ENCODE measurements at places on chromosomes 13 and 19.
A peak's percentile ranks its signal among the peaks of the same experiment; 100 is the strongest.

GRCh38 chr13:58926858-58927257 lies 1236.9 kb downstream of the DIAPH3 start:
- DNase-seq, result no peak

DNA sequence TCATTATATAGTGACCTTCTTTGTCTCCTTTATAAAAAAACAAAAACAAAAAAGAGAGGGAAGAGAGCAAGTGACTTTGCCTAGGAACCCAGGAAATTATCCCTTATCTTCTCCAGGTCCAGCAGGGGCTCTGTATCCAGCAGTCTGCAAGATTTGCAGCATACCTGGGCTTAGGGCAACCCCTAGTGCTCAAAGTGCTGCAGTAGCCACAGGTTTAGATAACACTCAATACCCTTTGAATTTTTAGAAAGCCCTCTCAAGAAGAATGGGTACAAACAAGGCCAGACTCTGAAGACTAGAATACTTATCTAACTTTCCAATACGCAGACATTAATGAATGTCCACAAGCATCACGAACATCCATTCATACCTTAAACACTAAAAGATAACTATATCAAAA lies 43.2 kb downstream of the CCNA1 start:
- DNase-seq, result no peak

- no peak for DNase-seq
Measured at GRCh38 chr13:111792956-111793355, 274.0 kb upstream of the SOX1 start.

GRCh38 chr13:47904241-47904640 lies 96.8 kb downstream of the SUCLA2 start:
- peak; percentile 67 for DNase-seq

DNA sequence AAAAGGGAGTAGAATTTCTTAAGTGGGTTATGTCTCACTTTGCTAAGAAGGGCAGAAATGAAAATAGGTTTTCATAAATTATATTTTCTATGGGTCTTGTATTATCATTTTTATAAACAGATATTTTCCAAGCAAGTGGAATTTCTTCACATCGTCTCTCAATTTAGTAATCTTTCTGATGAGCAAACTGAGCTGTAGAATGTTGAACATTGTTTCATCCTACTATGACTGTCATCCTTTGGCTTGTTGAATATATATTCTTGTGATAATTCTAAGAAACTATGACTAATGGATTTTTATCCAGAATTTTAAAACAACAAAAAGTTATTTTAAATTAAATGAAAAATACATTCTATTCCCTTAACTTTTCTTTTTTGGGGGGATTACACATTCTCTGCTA lies 313.8 kb downstream of the ENOX1 start:
- no peak for DNase-seq

GRCh38 chr13:30435911-30436451 lies 13.7 kb downstream of the UBE2L5 start:
- DNase-seq, result no peak

GRCh38 chr13:46475541-46475991 lies 77.4 kb upstream of the LRCH1 start:
- no peak for DNase-seq

DNA sequence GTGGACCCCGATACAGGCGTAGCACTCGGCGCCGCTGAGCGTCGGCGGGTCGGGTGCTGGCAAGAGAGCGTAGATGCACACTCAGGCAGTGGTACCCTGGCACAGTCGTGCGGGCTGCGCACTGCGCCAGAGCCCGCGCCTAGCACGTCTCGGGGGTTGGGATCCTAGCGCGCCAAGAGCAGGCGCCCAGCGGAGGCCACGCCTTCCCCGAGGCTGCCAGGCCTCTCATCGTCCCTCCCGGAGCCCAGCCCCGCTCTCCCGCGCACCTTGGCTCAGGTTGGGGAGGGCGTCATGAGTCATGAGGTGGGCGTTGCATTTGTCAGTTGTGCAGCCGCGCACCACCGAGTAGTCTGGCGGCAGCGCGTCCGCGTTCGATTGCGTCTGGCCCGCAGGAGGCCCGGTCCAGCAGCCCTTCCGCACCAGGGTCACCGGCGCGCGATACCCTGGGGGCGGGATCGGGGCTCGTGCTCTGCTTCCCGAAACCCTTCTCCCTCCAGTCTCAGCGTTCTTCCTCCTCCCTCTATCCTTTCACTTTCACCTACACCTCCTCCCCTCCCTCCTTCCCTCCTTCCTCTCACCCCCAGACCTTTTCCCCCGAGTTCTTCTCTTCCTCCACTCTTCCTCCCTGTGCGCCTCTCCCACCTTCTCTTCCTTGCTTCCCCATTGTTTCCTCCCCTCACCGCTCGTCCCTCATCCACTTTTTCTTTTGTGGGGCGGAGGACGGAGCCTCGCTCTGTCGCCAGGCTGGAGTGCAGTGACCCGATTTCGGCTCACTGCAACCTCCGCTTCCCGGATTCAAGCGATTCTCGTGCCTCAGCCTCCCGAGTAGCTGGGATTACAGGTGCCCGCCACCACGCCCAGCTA lies 3.5 kb downstream of the LYPD5 start:
- DNase-seq, result no peak

- no peak for DNase-seq
Measured at GRCh38 chr13:35285677-35286076, 190.8 kb downstream of the MAB21L1 start.

DNA sequence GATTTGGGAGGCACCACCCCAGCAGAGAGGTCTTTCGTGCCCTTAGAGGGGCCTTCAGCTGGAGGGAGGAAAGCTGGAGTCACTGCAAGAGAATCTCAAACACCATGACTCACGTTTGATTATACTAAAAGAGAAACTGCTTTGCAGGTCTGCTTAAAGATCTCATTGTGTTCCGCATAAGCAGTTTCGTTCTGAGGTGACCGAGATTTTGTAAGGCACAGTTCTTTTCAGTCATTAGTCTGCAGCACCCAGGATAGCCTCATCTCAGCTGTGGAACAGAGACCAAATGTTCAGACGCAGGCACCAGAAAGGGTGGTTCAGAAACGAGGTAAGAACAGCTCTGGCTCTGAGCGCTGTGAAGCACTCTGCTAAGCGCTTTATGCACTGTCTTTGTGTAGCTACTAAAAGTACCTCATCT lies 71.2 kb upstream of the GTF3A start:
- DNase-seq, result no peak

GRCh38 chr13:30523211-30523610 lies 57.5 kb upstream of the HMGB1 start:
- no peak for DNase-seq

- DNase-seq, result no peak
Measured at GRCh38 chr13:50162001-50162400, 146.8 kb downstream of the KCNRG start.

DNA sequence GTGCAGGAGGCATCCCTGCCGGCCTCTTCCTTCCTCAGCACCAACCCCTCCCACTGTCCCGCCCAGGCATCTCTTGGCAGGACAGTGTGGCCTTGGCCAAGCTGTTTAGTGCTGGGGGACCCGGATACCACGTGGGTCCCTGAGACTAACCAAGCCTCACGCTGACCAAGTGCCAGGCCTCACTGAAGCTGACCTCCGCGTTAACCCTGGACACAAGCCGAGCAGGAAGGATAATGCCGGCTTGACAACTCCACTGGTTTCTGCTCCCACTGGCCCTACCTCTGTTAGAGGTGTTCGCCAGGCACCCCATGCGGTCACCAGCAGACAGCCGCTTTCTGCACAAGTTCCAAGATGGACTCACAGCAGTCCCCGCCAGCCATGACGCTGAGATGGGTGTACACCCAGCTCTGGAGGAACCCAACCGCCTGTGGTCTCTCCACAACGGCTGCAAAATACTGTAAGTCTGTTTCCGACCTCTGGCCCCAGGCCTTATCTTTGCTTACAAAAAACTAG lies 12.4 kb downstream of the GRTP1 start:
- DNase-seq, result peak; percentile 96

- DNase-seq, result no peak
Measured at GRCh38 chr13:64333888-64334287, 2896.2 kb downstream of the PCDH9 start.

DNA sequence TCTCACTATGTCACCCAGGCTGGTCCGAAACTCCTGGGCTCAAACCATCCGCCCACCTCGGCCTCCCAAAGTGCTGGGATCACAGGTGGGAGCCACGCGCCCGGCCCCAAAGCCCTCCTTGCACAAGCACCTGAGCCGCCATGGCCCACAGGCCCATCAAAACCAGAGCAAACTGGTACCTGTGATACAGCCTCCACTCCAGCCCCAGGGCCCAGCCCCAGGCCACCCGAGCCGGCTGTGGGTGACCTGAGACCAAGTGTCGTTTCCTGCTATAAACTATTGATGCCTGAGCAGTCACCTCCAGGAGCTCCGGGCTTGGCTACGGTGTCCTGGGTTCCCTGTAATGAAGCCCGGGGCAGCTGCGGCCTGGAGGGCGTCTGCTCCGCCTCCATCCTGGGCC lies 9.7 kb upstream of the PTBP1 start:
- no peak for DNase-seq

DNA sequence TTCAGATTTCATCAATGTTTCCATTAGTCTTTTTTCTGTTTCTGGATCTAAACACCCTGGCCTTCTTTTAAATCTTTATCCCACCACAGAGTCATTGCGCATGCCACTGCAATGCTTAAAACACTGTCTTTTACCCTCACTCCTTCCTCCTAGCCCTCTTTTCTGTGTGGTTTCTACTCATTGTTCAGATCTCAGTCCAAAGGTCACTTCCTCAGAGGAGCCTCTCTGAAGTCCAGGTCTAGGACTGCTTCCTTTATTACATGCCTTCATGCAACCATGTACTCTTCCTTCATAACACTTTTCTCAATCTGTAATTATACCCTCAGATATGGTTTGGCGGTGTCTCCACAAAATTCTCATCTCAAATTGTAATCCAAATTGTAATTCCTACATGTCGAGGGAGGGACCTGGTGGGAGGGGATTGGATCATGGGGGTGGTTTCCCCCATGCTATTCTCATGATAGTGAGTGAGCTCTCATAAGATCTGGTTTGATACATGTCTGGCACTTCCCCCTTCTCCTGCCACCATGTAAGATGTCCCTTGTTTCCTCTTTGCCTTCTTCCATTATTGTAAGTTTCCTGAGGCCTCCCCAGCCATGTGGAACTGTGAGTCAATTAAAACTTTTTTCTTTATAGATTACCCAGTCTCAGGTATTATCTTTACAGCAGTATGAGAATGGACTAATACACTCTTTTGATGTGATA lies 808.9 kb downstream of the DIAPH3 start:
- DNase-seq, result no peak

DNA sequence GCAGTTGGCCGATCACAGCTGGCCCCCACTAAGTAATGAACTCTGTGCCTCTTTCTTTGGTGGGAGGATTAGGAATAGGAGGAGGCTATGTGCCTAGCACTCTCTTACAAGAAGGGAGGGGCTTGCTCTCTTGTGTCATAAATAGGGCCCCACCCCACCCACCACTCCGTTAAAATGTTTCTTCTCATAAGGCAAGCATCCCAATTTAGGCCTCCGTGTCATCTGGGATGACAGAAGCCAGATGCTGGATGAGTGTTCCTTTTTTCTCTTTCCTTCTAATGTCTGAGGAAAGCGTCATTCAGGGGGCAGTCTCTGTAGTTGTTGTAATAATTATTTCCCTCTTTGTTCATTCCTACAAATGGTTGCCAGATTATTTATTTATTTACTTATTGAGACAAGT lies at the start of gene LIPE:
Gene LIPE, minus strand, starts transcription at position 76 of the 400 bp plus-strand sequence. CDS start 239 bp downstream, outside the sequence.
- no peak for DNase-seq
